ENCODE measurements at places on chromosomes 16 and 17. TPM values are rescaled to one million over a fixed set of nuclear protein-coding genes. Genes with fewer than 3 reads are reported as not detected.

Gene SARM1
- 10.1 TPM for total RNA-seq

Gene PRKCB
- 9.1 TPM for total RNA-seq

DNA sequence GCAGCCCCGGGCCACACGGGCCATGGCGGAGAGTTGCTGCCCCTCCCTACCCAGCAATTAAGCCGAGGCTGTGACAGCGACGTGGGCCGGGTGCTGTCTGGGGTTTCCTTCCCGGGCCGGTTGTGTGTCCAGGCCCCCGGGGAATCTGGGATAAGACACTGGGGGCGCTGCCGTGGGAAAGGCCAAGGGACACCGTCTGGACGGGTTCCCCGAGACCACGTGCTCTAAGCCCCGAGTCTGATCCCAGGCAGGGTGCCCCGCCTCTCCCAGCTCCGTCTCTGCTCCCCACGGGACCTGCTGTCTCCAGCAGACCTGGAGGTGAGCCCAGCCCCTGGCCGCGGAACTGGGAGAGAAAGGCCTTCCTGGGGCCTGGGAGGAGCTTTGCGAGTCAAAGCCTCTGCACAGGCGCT lies 92.2 kb downstream of the IRX3 start:
- DNase-seq: no peak

GRCh38 chr17:17739388-17740066 lies 58.3 kb downstream of the RAI1 start:
- DNase-seq: no peak

- DNase-seq: no peak
These were observed 6.3 kb upstream of the MMP28 start for GRCh38 chr17:35801583-35802224.

- DNase-seq: no peak
These were observed 5.1 kb upstream of the MT3 start for GRCh38 chr16:56584276-56584675.

GRCh38 chr17:33517746-33518145 lies 224.7 kb upstream of the ASIC2 start:
- no peak for DNase-seq

DNA sequence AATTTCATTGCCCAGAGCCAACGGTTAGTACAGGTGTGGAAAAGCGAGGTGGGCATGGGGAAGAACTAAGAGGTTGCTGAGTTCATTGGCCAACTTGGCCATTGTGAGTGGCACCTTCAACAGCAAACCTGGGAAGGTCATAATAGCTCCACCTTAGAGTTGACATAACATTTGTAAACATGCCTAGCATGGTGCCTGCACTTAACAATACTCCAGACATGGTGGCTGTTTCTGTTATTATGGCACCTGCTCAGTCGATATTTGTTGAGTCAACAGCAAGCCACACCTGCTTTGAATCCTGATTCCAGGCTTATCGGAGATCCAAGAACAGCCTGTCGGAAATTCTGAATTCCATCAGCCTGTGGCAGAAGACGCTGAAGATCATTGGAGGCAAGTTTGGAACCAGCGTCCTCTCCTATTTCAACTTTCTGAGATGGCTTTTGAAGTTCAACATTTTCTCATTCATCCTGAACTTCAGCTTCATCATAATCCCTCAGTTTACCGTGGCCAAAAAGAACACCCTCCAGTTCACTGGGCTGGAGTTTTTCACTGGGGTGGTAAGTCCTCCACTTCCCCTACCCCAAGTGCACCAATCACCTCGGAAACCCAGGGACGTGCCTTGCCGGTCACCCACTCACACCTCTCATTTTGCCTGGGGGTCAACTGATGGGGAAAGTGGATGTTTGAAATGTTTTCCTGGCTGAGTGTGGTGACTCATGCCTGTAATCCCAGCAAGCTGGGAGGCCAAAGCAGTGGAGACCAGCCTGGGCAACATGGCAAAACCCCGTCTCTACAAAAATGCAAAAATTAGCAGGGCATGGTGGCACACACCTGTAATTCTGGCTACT lies 46.0 kb downstream of the TMC5 start:
- DNase-seq: no peak

- no peak for DNase-seq
These were observed 26.3 kb downstream of the ZC3H18 start for GRCh38 chr16:88596483-88596882.

DNA sequence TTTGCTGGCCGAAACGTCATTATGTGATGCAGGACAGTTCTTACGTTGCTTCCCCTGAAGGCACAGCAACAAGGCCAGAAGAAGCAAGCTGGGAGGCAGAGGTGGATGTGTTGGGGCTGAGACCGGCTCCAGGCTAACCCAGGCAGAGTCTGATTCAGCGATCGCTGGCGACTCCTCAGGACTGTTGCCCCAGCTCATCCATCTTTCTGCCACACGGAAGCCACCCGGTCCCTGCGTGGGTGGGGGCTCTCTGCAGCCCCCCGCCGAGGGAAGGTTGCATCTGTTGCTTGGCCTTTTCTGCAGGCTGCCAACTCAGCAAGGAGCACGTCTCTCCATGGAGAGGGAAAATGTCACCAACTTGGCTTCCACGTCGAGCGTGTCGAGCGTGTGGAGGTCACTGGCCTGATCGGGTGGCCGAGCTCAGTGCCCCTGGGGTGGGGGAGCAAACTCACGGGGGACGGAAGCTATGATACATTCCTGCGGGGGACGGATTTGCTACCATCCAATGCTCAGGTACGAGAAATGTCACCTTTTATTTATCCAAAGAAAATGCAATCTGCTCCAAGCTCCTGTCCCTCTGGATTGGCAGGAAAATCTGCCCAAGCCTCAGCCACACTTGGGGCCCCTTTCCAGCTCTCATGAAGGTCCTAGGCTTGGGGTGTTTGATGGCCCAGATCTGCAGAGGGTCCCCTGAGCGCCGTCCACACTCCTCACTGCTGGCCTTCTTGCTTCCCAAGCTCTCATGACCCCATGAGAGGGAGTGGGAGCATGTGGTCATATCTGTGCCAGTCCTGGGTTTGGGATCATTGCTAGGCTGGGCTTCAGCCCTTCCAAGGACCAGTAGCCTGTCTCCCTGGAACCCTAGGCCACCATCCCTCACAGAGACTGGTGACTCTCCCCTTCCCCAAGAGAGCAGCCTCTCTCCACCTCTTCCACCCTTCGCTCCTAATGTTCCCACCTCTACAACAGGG lies 69.4 kb downstream of the RPH3AL start:
- no peak for DNase-seq

DNA sequence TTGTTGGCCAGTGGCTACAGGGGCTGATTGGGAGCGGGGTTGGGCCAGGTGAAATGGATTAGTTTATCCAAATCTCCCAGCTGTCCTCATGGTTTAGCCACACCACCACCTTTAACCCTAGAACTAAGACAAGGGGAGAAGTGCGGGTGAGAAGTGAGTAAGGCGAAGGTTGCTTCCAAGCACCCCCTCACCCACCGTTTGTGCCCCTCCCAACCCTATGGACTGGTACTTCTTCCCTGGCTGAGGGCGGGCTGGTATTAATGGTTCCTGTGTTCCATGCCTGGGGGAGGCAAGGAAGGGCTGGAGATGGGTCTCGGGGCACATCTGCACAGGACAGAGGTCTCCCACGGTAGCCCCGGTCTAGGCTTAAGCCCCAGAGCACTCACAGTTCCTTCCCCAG lies 25.1 kb downstream of the NT5M start:
- no peak for DNase-seq

GRCh38 chr16:19830902-19831560 lies 53.6 kb downstream of the GPRC5B start:
- DNase-seq: no peak

Measured in vagina (tissue), 2 donors.